ENCODE measurements at places on chromosomes 11 and 22.

DNA sequence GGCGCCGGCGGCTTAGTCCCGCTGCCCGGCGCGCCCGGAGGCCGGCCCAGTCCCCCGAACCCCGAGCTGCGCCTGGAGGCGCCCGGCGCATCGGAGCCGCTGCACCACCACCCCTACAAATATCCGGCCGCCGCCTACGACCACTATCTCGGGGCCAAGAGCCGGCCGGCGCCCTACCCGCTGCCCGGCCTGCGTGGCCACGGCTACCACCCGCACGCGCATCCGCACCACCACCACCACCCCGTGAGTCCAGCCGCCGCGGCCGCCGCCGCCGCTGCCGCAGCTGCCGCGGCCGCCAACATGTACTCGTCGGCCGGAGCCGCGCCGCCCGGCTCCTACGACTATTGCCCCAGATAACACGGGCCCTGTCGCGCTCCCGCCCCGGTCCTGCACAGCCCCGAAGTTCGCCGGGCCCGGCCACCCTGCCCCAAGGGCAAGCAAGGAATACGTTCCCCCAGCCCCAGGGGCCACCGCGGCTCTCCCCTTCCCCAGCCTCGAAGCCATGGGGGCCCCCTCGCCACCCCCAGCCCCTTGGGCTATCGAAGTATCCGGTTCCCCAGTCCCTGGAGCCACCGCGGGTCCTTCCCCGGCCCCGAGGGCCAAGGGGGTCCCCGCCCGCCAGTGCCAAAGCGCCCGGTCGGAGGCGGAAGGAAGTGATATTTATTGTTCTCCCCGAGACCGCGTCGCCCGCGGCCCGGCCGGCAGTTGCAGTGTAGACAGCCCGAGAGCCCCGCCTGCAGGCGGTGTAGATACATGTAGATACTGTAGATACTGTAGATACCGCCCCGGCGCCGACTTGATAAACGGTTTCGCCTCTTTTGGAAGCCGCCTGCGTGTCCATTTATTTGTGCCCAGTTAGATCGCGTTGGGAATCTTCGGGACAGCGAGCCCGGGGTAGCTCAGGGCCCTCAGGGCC is 6.2 kb downstream of the TBX1 start:
- DNase-seq, result peak; percentile 36

- DNase-seq, result peak; percentile 37
Observed at GRCh38 chr22:26556904-26557303, 33.0 kb downstream of the TPST2 start.

DNA sequence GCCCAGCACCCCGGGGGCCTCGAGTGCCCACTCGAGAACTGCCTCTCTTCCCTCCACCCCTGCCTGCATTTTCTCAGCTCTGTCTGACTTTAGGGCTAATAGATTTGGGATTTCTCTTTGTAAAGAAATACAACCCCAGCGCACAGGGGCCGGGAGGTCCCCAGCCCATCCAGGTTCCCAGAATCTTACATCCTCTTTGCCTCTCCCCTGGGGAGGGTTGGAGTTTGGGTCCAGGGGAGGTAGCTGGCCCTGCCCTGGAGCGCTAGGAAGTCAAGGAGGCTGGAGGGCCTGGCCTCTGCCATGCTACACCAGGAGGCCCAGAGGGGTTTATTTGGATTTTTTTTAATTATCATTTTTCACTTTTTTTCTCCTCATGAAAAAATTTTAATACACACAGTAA is 65.7 kb upstream of the LMO1 start:
- no peak for DNase-seq

GRCh38 chr11:69674267-69674885 is 777 bp downstream of the LTO1 start:
- DNase-seq, result peak; percentile 28

DNA sequence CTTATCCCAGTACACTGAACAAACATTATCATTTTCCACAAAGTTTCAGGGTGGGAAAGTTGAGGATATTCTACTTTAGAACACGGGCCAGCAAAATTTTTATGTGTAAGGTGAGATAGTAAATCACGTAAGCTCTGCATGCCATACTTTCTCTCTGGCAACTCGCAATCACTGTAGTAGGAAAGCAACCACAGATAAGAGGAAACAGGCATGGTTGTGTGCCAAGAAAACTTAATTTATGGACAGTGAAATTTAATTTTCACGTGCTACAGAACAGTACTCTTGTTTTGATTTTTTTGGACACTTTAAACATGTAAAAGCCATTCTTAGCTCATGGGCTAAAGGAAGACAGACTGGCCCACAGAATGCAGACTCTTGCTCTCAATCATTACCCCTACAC is 82.5 kb downstream of the LARGE1 start:
- DNase-seq, result no peak

DNA sequence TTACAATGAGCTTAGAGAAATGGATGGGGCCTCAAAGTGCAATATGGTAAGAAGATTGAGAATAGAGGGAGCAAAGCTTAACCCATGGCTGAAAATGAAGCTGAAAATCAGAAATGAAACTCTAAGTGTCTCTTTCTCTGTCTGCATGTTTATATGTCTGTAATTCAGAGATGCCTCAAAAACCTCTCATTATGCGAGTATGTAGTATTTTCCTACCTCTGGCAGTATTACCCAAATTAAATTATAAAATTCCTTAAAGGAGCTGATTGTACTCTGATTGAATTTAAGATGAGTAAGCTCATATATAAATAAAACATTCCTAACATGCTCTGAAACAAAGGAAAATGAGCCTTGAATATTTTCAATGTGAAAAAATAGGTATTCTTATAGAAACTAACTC is 39.8 kb upstream of the PRSS23 start:
- no peak for DNase-seq

DNA sequence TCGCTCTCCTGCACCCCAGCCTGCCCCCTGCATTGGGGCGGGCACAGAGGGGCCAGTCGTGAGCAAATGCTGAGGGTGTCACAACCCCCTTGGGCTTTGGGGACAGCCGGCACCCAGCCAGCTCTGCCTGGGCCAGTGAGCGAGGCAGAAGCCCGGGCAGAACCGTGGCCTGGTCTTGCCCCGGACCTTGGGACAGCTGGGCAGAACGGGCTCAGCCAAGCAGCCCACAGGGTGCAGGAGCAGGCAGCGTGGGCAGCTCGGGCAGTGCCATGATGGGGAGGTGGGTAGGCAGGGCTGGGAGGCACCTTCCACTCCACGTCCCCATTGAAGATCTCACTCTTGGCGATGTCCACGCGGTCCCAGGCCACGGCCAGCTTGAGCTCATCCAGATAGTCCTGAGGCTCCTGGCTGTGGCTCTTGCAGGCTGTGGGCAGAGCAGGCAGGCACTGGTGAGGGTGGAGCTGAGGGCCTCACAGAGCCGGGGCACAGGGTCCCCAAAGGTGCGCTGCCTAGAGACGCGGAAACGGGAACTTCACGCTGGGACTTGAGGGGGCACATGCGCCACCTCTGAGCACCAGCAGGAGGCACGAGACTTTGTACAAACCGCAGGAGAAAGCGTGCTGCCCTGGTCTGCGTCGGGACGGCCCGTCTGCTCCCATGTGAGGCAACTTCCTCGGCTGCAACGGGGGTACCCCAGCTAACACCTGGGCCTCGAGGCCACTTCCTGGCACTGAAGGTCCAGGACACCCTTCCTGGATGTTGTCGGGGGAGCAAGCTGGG is 15.2 kb downstream of the TSSC4 start:
- no peak for DNase-seq

GRCh38 chr11:113454455-113454854 is 20.7 kb downstream of the DRD2 start:
- no peak for DNase-seq

GRCh38 chr11:8250434-8250833 is 13.2 kb downstream of the LMO1 start:
- DNase-seq, result no peak

DNA sequence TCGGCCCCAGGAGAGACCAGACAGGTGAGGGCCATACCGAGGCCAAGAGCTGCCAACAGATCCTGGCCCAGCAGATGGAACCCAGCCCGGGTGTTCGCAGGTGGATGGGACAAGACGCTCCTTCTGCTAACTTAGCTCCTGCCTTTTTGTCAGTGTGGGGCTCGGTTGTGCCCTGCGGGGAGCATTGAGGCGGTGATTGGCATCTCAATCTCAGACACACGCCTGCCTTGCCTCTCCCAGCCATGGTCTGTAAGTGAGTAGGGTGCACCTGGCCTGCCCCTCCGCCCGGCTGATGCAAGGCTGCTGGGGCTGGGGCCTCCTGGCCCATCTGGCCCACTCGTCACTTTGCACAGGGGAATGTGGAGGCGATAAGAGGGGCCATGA is 350.1 kb downstream of the TBC1D22A start:
- DNase-seq, result no peak

DNA sequence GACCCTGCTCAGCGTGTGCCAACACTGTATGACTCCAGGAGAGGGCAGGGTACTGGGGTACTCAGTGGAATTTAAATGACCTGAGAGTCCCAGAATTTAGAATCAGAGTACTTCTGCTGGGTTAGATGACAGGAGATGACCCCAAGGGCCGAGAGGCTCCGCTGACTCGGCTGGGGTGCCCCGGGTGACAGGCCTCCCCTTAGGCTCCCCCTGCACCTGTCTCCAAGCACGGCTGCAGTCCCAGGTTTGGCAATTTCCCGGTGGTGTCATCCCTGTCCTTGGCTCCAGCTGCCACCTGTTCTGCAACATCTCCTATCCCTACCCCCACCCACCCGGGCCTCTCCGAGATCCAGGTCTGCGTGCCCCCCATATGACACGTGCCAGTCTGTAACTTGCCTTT is 1.3 kb downstream of the ACTN3 start:
- DNase-seq, result no peak

- no peak for DNase-seq
Observed at GRCh38 chr22:17217179-17217578, 2.1 kb downstream of the ADA2 start.

- DNase-seq, result peak; percentile 64
Observed at GRCh38 chr11:32312865-32313403, 122.4 kb downstream of the WT1 start.

- DNase-seq, result no peak
Observed at GRCh38 chr22:50730013-50730891, 7.8 kb upstream of the ACR start.

GRCh38 chr22:30941363-30941740 is 27.2 kb downstream of the MORC2 start:
- no peak for DNase-seq

- DNase-seq, result peak; percentile 63
Observed at GRCh38 chr11:73095613-73096012, 46.5 kb downstream of the FCHSD2 start.

GRCh38 chr22:43262990-43263644 is 76.2 kb upstream of the TTLL12 start:
- no peak for DNase-seq

- DNase-seq, result no peak
Observed at GRCh38 chr11:26150031-26150430, 181.9 kb upstream of the ANO3 start.

GRCh38 chr11:17988465-17988864 is 24.4 kb downstream of the SERGEF start:
- DNase-seq, result no peak

- DNase-seq, result no peak
Observed at GRCh38 chr11:64762674-64763525, 3.1 kb upstream of the PYGM start.

- DNase-seq, result no peak
Observed at GRCh38 chr11:98090861-98091505, 929.8 kb upstream of the CNTN5 start.

DNA sequence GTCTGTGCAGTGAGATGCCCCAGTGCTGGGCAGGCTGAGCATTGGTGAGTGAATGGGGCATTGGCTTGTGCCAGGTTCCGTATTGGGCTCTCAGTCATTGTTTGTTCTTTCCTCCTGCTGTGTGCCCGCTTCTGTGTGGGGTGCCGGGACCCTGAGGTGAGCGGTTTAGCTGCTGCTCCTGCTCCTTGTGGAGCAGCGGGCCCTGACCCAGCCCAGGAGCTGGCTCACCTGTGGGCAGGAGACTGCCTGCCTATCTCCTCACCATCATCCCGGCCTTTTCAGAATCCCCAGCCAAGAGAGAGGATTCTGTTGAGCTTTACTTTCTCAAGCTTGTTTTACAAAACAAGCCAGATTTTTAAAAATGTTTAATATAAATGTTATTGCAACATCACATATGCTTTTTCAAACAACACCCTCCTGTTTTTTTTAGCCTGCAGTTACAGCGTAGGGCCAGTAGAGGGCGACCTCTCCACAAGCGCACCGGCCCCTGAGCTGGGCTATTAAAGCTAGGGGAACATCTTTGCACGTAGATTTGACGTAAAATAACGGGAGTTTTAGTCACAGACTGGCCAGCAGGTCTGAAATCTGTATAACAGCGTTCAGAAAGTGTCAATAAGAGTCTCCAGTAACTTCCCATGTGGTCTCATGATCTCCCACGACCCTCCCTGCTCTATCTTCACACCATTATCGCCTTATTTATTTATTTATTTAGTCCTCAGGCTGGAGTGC is 25.1 kb upstream of the RELT start:
- peak; percentile 67 for DNase-seq

DNA sequence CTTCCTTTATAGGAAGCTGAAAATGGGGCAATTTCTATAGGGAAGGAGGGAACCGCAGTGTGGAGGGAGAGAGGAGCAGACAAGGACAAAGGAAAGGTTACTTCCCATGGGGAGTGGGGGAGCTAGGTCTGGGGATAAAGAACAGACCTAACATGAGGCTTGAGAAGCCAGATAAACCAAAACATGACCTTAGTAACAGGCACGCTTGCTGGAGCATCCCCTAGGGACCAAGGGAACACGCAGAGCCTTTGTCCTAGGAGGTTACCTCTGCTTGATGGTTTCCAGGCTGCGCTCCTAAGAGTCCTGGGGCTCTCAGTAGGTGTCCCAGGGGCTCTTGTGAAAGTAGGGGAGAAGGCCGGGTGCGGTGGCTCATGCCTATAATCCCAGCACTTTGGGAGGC is 271.4 kb upstream of the NCAM1 start:
- no peak for DNase-seq

DNA sequence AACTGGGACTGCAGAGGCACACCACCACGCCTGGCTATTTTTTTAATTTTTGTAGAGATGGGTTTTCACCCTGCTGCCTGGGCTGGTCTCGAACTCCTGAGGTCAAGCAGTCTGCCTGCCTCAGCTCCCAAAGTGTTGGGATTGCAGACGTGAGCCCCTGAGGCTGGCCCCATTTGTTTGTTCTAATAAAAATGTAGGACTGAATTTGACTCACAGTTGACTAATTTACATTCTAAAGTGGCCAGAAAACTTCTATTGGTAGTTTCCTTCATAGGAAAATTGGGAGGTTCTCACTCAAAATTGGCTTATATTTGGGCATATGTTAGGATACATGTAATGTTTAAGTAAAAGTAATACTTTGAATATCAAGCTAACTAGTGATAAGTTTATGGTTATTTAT is 35.0 kb downstream of the PPFIA1 start:
- no peak for DNase-seq

DNA sequence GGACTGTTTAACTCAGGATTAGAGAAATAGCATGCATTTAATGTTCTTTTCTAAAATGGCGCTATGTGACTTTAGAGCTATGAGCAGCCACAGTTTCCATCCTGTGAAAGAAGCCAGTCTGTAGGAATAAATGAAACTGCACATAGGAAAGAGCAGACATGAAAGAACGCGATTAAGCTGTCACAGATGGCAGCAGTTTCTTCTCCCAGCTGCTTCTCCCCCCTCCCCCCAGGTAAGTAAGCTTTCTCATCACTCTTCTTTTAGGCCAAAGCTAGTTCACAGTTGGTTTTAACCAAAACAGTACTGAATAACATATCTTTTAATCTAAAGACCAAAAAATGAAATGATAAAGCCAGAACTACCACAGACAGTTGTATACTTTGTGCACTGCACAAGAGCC is 266.4 kb downstream of the KCNA4 start:
- DNase-seq, result no peak

GRCh38 chr22:27129266-27129665 is 471.9 kb downstream of the MIAT start:
- no peak for DNase-seq

Measured in testis (tissue), 5 donors.